ENCODE measurements at places on chromosomes 2 and 18.

- no peak for DNase-seq
Observed at GRCh38 chr2:160343404-160343803, 143.3 kb upstream of the ITGB6 start.

GRCh38 chr2:151103551-151103950, 158.1 kb downstream of the RBM43 start:
- DNase-seq = no peak

- DNase-seq = no peak
Observed at GRCh38 chr18:36101943-36102342, 27.2 kb downstream of the SLC39A6 start.

DNA sequence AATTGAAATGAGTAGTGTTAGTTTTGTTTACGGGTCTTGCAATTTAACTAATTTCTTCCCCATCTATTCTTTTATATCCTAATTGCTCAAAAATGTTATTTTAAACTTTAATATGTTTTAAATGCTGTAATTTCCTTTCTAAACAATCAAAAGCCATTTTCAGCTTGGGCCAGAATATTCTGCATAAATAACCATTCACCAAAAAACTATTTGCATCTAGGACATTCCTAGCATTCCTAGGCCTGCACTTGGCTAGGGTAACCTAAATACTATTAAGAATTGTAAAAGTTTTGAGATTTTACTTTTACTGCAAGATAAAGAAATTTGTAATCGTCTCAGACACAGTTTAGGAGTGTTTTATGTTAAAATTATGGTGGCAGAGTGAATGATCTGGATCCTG, 7.8 kb upstream of the ETAA1 start:
- DNase-seq = no peak

DNA sequence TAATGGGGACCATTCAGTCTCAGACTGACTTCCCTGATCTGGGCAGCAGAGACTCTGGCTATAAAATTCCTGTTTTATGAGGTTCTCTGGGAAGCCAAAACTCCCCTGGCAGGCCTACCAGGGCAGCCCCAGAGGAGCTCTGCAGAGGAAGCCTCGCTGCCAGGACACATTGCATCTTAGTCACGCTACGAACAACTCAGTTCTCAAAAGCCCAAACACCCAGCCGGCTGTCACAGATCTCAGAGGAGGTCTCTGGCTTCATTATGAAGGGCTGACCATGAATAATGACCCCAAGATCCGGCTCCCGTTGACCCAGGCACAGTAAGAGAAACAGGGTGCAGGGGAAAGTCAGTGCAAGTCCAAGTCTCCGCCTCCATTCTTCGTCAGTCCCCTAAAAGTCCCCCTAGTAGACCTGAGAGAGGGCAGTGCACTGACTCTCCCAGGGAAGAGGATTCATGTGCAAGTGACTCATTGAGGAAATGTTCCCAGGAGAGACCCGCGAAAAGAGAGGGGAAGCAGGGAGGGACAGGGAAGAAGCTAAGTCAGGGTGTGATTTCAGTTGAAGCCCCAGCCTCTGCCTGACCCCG, 212.3 kb downstream of the CYP26B1 start:
- DNase-seq = no peak

DNA sequence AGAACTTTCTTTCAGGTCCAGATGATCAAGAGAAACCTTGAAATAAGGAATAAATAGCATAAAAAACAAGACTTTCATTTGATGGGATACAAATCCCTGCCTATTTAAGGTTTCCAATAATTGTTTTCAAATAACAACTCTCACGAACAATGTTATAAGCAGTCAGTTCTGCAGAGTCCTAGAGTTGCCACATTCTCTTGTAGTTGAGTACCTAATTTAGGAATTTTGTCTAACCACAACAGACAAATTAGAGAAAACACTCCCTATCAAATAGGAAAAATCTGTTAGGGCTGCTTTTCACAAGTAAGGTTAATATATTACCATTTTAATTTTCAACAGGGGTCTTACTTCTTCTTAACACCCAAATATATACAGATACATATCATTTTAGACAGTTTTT, 130.1 kb upstream of the CDH20 start:
- DNase-seq = no peak

- no peak for DNase-seq
Observed at GRCh38 chr2:29398384-29399237, 283.4 kb downstream of the CLIP4 start.

- no peak for DNase-seq
Observed at GRCh38 chr2:74493546-74493945, 5.9 kb downstream of the LBX2 start.

GRCh38 chr2:62826953-62827675, 121.6 kb downstream of the EHBP1 start:
- no peak for DNase-seq

DNA sequence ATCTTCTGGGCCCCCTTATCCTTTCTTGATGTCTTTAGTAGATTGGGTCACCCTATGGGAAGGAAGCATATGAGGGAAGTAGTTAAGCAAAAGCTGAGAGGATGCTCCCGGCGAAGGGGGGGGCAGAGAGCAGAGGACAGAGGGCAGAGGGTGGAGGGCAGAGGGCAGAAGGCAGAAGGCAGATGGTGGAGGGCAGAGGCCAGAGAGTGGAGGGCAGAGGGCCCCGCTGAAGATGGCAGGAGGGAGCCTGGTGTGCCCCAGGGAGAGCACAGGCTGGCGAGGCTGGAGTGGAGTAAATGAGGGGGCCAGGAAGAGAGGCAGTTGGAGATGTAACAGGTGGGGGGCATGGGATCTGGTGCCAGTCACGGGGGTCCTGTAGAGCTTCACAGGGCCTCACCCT, 7.0 kb downstream of the MLPH start:
- no peak for DNase-seq

- DNase-seq = no peak
Observed at GRCh38 chr2:144894612-144895599, 375.0 kb upstream of the ZEB2 start.

- peak; percentile 60 for DNase-seq
Observed at GRCh38 chr2:97645112-97645694, 659 bp upstream of the COX5B start.

DNA sequence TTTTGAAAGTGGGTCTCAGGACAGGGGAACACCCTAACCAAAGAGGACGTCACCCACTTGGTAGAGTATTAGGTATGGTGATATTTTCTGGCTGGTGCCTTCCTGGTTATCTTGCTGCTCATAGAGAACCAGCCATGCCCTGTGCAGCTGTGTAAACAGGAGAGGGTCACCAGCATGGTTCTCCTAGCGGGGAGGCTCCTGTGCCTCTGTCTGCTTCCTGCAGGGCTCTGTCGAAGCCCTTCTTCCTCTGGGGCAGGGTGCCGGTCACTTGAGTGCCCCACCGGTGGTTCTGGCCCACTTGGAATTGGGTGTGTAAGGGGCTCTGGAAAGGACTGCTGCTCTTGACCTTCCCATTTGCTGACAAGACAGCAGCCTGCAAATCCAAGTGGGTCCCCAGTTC, 131.6 kb upstream of the MSH6 start:
- DNase-seq = no peak

- no peak for DNase-seq
Observed at GRCh38 chr2:108616751-108617161, 82.5 kb downstream of the LIMS1 start.

- no peak for DNase-seq
Observed at GRCh38 chr2:236177604-236177966, 9.4 kb upstream of the GBX2 start.

GRCh38 chr2:112881217-112881985, 29.6 kb upstream of the IL37 start:
- peak; percentile 96 for DNase-seq

GRCh38 chr18:37275237-37275741, 290.3 kb downstream of the CELF4 start:
- DNase-seq = no peak

- DNase-seq = no peak
Observed at GRCh38 chr2:219165058-219165911, 4.5 kb downstream of the SLC23A3 start.

GRCh38 chr2:60641811-60642788, 88.6 kb upstream of the BCL11A start:
- DNase-seq = peak; percentile 81

DNA sequence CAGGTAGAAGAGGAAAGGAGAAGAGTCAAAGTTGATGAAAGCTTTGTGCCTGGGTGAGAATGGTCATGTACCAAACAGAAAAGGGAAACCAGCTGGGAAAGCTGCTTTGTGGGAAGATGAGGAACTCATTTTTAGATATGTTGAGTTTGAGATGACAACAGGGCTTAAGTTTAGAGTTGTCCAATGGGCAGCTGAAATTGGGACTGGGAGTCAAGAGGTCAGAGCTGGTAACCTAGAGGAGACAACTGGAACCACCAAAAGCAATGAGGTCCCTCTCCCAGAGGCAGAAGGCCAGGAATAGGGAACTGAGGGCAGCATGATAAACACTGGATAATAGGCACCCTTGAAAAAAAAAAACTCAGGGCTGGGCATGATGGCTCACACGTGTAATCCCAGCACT, 48.8 kb downstream of the SLC4A1AP start:
- DNase-seq = peak; percentile 29

DNA sequence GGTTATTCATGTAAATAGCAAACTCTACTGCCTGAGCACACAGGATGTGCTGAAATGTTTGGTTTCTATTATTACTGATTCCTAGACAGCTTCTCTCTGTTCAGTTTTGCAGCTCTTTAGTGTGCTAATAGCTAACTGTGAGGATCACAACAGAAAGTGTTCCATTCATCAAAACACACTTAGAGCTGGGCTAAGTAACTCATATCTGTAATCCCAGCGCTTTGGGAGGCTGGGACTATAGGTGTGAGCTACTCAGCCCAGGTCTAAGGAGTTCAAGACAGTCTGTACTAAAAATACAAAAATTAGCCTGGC, 63.2 kb downstream of the MOGAT1 start:
- DNase-seq = no peak

GRCh38 chr2:183740241-183740640, 616.0 kb downstream of the NUP35 start:
- no peak for DNase-seq

DNA sequence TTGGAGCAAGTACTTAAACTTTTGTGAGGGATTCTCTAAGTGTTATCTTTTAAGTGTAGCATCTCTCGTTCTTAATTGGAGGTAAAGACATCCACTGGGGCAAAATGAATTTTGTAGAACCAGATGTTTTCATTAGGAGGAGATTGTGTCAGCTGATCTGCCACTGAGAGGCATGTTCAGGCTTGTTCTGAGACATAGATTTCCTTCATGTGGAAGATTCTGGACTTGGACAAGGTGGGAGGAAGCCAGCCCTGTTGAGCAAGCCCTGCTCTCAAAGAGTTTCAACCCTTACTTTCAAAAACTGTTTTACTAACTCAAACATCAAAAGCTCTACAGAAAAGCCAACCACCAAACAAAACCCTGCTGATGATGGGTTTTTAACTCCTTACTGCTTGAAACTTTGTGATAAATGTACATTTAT, 6.5 kb downstream of the MAP4K4 start:
- DNase-seq = no peak

DNA sequence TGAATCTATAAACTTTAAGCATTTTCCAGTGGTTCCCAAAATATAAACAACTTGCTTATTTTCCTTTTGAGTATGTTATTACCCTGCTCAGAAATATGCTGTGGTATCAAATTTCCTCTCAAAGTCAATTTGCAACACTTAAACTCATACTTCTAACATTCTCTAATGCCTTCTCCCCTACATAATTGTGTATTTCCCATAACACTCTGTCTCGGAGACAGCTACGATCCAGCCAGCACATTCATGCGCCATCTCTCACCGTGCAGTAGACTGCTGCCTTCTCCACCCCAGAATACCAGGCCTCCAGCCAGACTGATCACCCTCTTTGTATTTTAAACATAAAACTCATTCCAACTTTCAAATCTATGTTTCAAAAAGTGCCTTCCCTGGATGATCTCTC, 41.8 kb downstream of the TIMM21 start:
- no peak for DNase-seq

- peak; percentile 41 for DNase-seq
Observed at GRCh38 chr2:201118961-201119854, 3.2 kb downstream of the CFLAR start.

- no peak for DNase-seq
Observed at GRCh38 chr2:123035541-123035940, 989.5 kb upstream of the CNTNAP5 start.

DNA sequence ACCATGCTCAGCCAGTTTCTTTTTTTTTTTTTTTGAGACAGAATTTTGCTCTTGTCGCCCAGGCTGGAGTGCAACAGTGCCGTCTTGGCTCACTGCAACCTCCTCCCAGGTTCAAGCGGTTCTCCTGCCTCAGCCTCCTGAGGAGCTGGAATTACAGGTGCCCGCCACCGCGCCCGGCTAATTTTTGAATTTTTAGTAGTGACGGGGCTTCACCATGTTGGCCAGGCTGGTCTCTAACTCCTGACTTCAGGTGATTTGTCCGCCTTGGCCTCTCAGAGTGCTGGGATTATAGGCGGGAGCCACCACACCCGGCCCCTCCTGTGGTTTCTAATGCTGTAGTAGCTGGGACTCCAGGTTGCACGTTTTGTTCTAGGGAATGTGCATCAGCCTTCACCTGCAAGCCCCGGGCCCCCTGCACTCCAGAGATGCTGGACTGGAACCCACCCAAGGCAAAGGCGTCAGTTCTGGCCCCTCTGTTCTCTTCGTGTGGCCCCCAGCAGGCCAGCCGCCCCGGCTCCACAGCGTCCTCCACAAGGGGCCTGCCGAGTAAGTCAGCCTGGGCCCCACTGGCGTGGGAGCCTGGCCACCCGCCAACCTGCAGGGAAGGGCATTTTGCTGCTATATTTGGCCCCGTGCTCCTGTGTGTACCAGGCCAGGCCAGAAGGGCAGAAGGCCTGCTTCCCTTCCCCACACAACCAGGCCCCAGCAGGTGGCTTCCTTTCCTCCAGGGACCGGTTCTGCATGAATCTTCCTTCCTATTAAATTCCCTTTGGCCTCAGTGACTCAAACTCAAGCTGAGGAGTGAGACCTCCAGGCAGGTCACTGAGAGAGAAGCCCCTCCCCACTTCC, 25.7 kb upstream of the B3GNT7 start:
- DNase-seq = no peak

DNA sequence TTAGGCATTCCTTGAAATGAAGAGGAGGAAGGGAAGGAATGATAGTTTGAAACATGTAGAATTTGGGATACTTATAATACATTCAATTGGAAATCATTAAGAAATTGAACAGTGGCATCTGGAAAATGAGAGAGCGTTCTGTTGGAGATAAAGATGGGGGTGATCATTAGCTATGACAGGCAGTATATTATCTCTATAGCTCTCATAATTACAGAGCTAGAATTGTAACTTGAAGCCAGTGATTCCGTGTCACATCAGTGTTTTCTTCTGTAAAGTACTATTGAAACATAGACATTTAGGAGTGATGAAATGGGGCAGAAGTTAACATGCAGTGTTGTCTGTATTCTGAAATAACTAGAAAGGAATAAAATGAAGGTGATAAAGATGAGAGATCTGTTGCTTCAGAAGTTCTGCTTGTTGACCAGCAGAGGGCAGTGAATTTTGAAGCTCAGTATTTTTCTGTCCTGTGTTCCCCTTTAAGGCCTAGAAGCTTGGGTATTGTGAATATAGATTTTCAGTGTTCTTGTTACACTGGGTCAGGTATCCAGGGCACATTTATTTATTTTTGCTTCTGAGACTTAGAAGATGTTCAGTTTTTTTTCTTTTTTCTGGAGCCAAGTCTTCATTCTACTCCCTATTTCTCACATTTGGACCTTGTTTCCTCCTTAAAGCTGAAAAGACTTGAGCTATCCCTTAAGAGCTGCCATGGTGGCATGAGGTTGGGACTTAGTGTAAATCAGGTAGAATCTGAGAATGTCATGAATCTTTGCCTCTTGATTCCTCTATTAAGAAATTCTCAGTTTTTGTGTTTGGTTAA, 157.4 kb downstream of the TAF4B start:
- peak; percentile 38 for DNase-seq

GRCh38 chr18:53991202-53991601, 233.3 kb downstream of the MBD2 start:
- no peak for DNase-seq

Data from inflammatory macrophage treated with lipopolysaccharide for 1 hour (primary cell).